ENCODE measurements at places on chromosomes 2 and 18.

- DNase-seq: no peak
These were observed 437.9 kb upstream of the UBE2E3 start for GRCh38 chr2:180542511-180542910.

- DNase-seq: no peak
These were observed 65.7 kb upstream of the CHMP1B start for GRCh38 chr18:11785444-11786055.

DNA sequence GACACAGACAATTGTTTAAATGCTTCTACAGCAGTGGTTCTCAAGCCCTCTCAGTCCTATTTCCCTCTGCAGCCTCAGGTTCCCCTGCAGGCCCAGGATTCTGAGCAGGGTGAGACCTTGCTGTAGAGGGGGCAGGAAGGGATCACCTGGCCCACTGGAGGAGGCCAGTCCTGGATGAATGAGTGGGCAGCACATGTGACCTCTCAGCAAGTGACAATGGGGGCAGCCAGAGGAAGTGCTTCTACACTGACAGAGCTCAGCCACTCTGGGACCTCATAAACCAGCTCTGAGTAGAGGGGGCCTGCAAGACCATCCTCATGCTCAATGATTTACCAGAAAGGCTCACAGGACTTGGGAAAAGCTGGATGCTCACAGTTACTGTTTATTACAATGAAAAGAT lies 63.2 kb downstream of the ASB1 start:
- no peak for DNase-seq

DNA sequence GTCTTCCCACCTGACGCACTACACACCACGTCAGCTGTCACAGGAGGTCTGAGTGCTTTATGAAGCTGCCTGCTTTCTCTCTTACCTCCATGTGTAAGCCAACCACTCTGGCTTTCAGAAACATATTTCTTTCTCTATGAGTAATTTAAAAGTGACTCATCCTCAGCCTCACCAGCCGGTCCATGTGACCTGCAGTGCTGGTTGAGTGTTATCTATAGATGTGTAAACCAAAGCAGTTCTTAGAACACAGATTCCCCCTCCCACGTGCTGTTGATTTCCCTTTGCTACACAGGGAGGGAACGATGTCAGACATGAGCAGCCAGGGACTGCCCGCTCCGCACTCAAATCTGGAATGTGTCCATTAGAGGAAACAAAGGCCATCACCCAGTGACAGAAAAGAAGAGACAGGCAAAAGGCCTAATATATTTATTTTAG lies 157.8 kb downstream of the BCL2 start:
- no peak for DNase-seq

DNA sequence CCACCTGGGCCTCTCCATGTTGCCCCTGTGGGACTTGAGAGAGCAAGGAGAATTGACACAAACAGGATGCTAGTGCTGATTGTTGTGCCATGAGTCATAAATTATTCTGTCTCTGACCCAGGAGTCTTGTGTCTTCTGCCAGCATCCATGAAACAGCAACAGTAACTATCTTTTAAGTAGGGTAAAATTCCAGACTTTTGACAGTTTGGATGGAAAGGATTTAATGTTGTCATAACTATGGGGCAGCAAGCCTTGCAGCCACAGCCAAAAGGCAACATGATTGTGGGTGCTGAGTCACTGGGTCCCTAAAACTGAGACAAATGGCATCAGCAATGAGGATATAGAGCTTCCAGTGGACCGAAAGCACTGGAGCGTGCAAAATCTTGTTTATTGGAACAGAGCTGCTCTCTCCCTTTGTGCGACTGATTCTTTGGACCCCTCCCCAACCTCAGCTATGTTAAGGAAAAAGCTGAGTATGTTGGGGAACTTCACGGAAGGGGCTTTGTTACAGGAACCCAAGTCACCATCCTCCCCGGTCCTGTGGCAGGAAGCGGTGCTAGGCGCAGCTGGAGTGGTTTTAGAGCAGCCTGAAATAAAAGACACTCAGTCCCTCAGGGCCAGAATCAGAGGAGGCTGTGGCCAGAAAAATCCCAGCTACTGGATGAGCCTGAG lies 9.6 kb upstream of the ITPRIPL1 start:
- DNase-seq: no peak

DNA sequence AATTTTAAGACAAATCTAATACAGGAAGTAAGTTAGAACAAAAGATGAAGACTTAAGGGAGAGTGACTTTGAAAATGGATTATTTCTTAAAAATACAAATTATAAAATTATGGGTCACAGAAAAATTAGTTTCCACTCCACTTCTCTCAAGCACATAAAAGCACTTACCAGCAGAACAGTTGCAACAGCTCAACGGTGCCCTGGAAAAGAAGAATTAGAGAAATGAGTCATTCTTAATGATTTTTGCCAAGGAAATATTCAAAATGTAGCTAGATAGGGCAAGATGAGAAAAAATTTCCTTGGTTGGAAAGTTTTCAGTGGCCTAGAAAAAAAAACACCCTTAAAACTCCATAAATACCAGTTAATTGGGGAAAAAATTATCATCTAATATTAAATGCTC lies 2185.6 kb upstream of the CELF4 start:
- DNase-seq: no peak

Measured in NCI-H1417 treated with DMSO at 0.1 percent for 48 hours (cell line).